RKO (cell line): ENCODE measurements at places on chromosomes 2 and 18.

GRCh38 chr2:88003074-88003755, 13.1 kb downstream of the RNU2-63P start:
- no peak for DNase-seq

- no peak for DNase-seq
Observed at GRCh38 chr18:21739604-21740537, 721 bp upstream of the MIB1 start.

GRCh38 chr2:181876614-181877063, 14.9 kb upstream of the ITPRID2 start:
- peak; percentile 78 for DNase-seq

DNA sequence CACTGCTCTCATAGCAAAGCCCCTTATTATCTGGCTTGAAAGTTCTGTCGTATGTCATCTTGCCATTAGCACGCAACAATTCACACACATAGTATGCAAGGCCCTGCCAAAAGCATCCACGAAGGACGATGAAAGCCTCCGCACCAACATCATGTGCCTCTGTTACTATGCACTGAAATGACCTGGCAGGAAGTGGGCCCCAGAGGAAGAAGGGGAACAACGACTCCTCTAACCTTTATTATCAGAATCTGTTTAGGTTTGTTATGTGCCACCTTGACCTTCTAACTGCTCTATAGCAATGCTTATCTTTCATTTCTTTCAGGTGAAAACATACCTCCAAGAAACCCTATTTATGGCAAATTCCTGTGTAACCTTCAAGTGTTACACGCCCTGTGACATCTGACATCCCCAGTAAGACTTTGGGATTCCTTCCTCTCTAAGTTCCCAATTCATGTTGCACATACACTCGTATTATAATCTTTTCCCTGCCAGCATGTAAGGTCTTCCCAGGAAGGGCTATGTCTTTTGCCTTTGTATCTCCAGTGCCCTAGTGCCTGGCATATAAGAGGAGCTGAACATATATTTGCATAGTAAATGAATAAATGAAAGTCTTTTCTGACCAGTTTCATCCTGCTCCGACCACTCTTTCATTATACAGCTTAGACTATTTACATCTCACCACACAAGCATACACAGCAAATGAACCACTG, 7.0 kb upstream of the NDUFV2 start:
- no peak for DNase-seq

DNA sequence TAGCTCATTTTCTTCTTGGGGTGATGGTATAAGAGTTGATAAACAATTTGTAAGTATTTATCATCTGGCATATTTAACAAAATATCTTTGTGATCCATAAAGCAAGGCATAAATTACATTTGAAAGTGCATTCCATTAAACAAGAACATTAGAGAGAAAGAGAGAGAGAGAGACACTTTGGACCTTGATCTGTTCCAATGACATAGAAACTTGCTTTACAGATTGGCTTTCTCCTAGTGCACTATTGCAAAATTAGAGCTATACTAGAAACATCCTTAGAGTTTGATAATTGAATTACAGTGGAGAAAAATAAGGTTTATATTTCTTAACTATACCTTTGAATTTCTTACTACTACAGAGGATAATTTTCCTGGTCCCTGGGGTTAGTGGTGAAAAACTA, 5.7 kb upstream of the ACADL start:
- DNase-seq = no peak

DNA sequence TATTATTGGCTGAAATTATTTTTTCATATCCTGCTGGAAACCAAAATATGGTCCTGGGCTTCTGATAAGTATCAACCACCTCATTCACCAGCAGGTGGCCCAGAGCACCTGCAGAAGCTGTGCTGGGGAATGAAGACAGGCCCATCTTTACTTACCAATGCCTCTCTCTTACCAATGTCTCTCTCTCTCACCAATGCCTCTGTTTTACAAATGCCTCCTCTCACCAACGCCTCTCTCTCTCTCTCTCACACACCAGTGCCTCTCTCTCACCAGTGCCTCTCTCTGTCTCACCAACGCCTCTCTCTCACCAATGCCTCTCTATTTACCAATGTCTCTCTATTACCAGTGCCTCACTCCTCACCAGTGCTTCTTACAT, 2.3 kb upstream of the MAL start:
- DNase-seq = no peak

- DNase-seq = no peak
Observed at GRCh38 chr18:53789376-53790247, 434.9 kb downstream of the MBD2 start.

GRCh38 chr2:54321047-54321446, 65.0 kb upstream of the TSPYL6 start:
- DNase-seq = no peak

GRCh38 chr18:48165111-48165866, 234.8 kb upstream of the SMAD2 start:
- DNase-seq = no peak

GRCh38 chr2:72716601-72717000, 109.2 kb downstream of the EXOC6B start:
- no peak for DNase-seq

- peak; percentile 55 for DNase-seq
Observed at GRCh38 chr2:151410485-151410834, 758 bp downstream of the RIF1 start.

DNA sequence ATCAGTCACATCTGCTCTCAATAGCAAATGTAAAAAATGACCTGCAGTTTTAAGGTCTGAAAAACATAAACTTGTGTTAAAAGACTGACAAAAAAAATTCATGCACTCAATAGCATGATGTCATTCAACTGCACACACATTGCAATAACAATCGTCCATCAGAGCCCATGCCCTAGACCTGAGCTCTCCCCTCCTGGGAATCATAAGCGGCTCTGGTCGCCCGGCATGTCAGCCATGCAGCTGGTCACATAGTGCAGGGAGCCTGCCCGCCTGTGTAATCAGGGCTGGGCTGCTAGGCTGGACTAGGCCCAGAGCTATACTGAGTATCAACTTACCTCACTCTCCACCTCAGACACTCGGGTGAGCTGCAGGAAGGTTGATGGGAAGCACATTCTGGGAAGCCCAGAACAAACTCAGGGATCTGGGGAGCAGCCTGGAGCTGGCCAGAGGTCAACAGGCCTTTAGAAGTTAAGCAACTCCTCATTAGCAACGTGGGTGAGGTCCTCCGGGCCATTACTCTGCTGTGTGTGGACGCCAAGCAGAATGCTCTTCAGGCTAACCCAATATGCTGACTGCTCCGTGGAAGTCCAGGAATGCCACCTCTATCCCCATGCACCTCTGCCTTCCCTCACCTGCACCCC, 165.5 kb downstream of the TTC32 start:
- DNase-seq = no peak

GRCh38 chr2:182695776-182696175, 20.3 kb upstream of the DNAJC10 start:
- DNase-seq = no peak

- DNase-seq = no peak
Observed at GRCh38 chr2:142130111-142131009, 456 bp downstream of the LRP1B start.

GRCh38 chr18:2529154-2529553, 42.2 kb downstream of the METTL4 start:
- DNase-seq = no peak

GRCh38 chr2:60476206-60476954, 77.1 kb downstream of the BCL11A start:
- no peak for DNase-seq

GRCh38 chr2:141498561-141498960, 632.3 kb downstream of the LRP1B start:
- DNase-seq = no peak

GRCh38 chr2:220071696-220072095, 444.3 kb downstream of the SLC4A3 start:
- no peak for DNase-seq

DNA sequence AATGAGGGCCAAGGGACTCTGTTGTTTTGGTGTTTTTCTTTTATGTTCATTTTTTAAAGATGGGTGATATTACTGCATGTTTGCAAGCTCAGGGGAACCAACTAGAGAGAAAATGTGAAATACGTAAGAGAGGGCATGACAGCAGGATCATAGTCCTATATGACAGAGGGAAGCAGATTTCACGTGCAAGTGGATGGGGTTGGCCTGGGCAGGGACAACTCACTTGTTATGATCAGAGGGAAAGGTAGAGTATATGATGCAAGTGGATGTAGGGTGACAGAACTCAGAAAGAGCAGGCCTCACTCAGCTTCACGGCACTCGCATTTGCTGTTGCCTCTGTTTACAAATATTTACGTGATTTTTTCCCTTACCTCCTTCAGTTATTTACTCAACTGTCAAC, 67.0 kb downstream of the OLA1 start:
- no peak for DNase-seq

DNA sequence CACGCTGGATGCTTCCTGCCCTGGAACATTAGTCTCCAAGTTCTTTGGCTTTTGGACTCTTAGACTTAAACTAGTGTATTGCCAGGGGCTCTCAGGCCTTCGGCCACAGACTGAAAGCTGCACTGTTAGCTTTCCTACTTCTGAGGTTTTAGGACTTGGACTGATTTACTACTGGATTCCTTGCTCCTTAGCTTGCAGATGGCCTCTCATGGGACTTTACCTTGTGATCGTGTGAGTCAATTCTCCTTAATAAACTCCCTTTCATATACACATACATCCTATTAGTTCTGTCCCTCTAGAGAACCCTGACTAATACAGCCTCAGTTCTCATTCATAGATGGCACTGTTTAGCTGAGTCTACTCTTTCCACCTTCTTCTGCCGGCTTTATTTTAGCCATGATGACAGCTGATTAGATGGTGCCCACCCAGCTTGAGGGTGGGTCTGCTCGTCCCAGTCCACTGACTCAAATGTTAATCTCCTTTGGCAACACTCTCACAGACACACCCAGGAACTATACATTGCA, 389.1 kb downstream of the NYAP2 start:
- DNase-seq = no peak

DNA sequence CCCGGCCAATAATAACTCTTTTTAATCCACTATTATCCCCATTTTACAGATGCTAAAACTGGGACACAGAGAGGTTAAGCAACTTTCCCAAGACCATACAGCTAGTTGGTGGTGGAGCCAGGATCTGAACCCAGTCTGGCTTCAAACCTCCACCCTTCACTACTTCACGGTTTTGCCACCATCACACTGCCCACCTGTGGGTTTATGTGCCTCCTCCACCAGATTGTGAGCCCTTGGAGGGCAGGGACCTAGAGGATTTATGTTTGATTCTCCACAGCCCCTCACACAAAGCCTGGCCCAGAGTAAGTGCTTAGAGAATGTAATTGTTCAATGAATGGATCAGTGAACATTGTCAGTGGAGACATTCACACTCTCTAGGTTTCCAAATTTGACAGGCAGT, 153.4 kb upstream of the MYCN start:
- DNase-seq = no peak

DNA sequence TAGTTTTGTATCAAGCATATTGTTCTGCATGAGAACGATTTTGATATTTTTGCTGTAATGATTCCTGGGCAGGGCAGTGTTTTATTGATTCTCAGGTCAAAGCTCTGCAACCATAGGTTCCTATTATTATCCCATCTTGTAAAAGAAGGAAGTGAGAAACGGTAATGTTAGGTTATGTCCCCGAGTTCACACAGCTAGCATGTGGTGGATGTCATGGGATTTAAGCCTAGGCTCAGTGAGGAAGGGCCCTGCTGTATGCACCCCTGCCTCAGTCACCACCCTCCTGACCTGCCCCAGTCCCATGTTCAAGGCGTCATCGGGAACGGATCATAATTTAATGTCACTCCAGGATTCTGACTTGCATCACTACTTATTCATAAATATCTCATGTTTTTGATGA, 10.7 kb downstream of the ACP1 start:
- DNase-seq = no peak

DNA sequence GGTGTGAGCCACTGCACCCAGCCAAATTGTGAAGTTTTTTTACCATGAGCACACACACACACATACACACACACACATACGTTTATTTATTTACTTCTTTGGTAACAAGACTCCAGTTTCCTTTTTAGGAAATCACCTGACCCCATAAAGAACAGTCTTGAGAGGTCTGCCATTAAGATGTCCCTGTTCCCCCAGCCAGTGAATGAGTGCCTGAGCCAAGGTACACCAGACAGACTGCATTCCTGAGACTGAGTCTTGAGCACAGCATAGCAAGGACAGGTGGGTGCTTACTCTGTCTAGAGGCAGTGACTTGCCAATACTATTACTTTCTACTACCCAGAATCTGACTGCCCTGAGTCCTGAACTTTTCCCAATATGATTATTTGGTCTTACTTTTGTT, 167.2 kb upstream of the SATB2 start:
- DNase-seq = no peak

DNA sequence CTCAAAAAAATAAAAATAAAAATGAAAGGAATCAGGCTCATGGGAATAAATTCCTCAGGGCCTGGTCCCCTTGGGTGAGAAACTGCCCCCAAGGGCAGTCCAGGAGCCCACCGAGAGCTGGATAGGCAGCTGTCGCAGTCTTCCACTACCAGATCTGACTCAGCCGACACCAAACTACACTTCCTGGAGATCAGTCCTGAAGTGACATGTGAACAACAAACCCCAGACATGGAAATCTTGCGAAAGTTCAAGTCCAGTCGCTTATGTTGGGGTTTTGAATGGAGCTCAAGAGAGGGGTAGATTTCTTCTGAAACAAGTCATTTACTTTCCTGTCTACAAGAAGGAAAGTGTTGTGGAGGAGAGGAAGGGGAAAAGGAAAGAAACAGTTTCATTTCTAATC, 12.9 kb downstream of the ADCY3 start:
- DNase-seq = no peak

DNA sequence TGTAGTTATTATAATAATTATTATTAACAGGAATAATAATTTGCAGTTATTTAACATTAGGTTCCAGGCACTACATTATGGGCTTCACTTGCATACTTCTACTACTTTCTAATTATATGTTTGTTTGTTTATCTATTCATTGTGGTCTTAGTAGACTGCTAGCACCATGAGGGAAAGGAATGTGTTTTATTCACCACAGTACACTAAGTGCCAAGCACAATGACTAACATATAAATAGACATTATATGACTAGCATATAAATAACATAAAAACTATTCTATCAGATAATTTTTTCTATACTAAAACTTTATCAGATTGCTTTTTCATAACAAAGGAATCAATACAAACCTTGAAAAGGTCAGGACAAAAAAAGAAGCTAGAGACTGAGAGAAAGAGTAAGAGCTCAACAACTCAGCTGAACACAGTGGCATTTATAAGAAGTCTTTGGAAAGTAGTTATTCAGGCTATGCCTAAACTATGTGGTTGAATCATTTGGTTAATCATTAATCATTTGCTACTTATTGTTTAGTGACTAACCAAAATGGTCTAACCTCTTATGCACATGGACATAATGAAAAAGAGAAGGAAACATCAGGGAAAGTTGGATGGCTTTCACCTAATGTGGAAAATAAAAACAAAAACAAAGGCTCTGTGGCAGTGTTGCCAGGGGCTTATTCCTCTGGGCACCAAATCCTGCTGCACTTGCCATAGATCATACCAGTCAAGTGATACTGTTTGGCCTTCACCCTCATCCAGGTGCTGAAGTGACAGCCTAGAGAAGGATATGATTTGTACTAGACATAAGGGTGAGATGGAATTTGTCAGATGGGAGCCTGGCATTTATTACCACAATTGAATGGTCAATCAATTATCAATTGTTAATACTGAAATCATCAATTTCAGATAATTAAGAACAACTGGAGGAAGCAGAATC, 174.9 kb downstream of the ETAA1 start:
- DNase-seq = no peak
